HuH-7 (cell line): ENCODE measurements at places on chromosomes 16 and 17.

DNA sequence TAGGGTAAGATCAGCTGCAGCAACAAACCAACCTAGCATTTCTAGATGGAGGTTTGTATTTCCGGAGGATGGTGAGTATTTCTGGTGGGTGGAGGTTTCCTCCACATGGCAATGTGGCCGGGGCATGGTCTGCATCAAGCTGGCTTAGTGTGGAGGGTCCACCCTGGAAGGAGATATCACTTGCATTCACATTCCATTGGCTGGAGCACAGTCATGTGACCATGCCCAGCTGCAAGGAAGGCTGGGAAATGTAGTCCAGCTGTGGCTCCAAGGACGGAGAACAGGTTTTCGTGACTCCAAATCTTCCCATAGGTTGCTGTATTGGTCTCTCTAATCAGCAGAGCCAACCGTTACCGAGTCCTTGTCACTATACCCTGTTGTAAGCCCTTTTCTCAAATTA, 68.7 kb downstream of the RAI1 start:
- peak; percentile 82 for DNase-seq

GRCh38 chr16:82634955-82635610, 8.3 kb downstream of the CDH13 start:
- no peak for DNase-seq

GRCh38 chr17:58083491-58084316, 485 bp downstream of the DYNLL2 start:
- peak; percentile 42 for DNase-seq

GRCh38 chr17:76232342-76232741, 8.0 kb downstream of the RNF157 start:
- no peak for DNase-seq

GRCh38 chr17:49930880-49931279, 38.1 kb upstream of the DLX4 start:
- no peak for DNase-seq

- DNase-seq = no peak
Measured at GRCh38 chr16:84234321-84235241, 5.2 kb downstream of the KCNG4 start.

DNA sequence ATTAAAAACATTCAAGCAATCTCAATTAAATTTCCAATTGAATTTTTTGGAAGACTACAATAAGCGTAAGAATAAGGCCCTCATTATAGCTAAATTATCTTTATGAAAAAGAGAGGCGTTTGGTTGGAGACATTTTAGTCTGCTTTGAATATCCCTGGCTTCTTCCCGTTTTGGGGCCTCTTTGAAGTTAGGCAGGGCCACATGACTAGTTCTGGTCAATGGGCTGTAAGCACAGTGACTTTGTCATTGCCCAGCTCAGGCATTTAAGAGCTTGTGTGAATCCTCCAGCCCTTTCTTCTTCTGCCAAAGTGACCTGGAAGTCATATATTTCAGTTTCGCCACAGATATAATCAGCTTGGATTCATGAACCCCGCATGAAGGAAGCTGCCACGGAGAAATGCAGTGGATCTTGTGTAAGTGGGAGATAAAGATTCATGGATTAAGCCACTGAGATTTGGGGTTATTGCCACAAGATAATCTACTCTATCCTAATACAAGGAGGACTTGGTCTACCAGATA, 21.7 kb upstream of the UBTF start:
- DNase-seq = no peak

GRCh38 chr17:79019632-79020584, 4.1 kb upstream of the C1QTNF1 start:
- no peak for DNase-seq

DNA sequence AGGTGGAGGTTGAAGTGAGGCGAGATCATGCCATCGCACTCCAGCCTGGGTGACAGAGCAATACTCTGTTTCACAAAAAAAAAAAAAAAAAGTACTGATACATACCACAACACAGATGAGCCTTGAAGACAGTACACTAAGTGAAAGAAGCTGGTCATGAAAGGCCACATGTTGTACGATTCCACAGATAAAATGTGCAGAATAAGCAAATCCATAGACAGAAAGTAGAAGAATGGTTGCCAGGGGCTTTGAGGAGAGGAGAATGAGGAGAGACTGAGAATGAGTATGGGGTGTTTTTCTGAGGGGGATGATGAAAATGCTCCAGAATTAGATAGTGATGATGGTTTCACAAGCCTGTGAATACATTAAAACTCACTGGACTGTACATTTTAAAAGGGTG, 155.6 kb upstream of the PSMD7 start:
- DNase-seq = no peak

DNA sequence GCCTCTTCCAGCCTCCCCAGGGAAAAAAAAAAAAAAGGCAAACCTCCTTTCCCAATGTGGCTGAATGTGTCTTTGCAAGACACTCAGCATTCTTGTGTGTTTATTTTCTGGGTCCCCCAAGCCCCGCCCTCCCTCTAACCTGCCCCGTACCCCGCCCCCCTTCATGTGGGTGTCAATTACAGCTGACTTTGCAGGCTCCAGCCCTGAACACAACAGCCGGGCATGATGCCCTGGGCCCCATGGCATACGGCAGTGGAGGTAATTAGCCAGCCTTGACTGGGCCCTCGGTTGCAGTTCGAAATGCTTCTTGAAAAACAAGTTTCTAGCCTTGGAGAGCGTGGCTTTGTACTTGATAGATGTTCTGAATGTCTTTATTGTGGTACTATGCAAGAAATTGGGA, 354.7 kb upstream of the RBFOX1 start:
- DNase-seq = no peak

- DNase-seq = no peak
Measured at GRCh38 chr16:27995378-27995777, 68.1 kb downstream of the GSG1L start.

GRCh38 chr16:2242598-2242997, 6.4 kb downstream of the DNASE1L2 start:
- DNase-seq = no peak

- DNase-seq = no peak
Measured at GRCh38 chr17:80956321-80957190, 35.1 kb upstream of the CHMP6 start.

- no peak for DNase-seq
Measured at GRCh38 chr17:39791111-39791992, 53.6 kb downstream of the GRB7 start.

DNA sequence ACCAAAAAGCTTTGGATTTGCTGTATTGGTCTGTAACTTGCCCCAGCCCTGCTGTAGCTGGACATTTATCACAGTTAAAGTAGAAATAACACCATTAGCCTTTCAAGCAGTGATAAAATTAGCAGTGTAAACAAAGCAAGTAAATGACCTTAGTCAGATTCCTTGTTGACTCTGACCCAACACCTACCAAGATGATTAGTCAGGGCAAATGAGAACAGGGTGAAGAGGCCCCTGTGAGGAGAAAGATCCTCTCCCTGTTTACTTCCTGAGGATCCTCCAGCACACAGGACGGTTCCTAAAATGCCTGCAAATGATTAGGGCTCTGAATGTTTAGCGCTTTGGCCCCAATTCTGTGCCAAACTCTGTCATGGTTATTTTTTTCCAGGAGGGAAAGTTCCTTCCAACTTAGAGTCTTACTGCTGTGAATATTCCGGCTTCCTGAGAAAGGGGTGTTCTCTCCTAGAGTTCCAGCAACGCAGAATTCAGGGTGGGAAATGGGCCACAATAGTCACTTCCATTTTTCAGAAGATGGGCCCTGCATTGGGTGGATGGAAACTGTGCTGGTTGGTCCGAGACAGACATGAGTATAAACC, 259.0 kb upstream of the MYOCD start:
- DNase-seq = no peak

DNA sequence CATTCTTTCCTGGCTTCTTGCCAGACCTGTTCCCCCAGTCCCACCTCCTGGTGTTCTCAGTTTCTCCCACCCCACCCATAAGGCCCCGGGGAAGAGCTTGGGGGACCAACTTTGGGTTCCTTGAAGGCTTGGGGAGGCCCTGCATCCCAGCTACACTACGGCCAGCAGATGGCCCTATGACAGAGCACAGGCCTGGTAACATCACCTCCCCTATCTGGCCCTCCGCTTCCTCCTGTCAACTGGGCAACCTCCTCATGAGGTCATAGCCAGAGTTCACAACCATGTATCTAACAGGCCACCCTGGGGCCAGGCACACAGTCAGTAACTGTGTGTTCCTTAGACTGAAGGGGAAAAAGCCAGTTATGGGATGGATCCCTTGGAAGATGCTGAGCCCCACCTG, 31.4 kb downstream of the MYO15A start:
- DNase-seq = peak; percentile 39

DNA sequence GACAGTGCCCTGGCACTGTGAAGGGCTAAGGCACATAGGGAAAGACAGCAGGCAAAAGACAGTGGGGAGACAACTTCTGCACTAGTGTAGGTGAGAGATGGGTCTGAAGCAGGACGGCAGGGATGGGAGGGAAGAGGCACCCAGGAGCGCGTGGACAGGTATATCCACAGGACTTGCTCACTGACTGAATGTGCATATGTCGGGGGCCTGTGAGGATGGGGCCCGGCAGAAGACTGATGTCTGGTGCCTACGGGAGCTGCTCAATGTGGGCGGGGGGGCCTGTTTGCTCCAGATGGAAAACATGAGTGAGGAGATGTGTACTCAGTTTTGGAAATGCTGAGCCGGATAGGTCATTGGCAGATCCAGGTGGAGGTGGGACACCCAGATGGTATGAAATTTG, 47.3 kb upstream of the PMFBP1 start:
- DNase-seq = no peak

- no peak for DNase-seq
Measured at GRCh38 chr17:49646391-49647255, 31.3 kb downstream of the SPOP start.

DNA sequence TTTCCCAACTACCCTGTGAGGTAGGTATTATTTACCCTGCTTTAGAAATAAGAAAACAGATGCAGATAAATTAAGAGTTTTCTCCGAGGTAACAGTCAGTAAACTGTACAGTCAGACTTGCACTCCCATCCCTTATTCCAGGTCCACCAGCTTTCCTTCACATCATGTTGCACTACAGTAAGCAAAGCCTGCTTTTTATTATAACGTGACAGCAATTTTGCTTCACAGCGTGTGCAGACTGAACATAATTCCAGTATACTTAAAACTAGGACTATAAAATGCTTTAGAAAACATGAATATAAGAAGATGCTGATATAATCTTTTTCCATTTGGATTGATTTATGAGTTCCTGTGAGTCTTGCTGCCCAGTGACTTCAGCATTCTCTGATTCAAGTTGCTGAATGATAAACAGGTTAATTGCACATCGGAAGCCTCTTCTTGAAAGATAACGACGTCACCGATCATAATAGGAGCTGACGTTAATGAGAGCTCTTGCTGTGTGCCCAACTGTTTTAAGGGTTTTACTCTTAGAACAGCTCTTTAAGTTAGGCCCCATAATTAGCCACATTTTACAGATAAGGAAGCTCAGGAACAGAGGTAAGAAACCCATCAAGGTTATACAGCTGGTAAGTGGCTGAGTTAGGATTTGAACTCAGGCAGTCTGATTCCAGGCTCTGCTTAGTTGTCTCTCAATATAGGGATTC, 1.4 kb downstream of the LIG3 start:
- no peak for DNase-seq

GRCh38 chr16:50924759-50925545, 183.1 kb downstream of the CYLD start:
- DNase-seq = no peak

- peak; percentile 89 for DNase-seq
Measured at GRCh38 chr17:77312786-77313599, 172.2 kb downstream of the SEC14L1 start.

DNA sequence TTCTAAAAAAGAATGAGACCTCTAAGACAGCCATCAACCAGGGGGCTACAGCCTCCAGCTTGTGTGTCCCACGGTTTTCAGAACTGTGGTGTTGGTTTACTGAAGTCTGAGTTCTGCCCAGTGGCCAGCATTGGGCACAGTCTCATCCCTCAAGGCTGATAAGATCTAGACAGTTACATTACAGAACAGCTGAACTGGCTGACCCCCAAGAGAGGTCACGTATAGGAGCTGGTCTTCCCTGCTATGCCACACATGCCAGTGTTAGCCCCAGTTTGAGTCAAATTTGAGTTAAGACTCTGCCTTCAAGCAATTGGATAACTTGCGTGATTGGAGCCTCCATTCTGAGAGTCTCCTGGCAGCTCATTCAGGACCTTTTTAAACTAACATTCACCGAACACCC, 14.8 kb upstream of the NUP93 start:
- no peak for DNase-seq

DNA sequence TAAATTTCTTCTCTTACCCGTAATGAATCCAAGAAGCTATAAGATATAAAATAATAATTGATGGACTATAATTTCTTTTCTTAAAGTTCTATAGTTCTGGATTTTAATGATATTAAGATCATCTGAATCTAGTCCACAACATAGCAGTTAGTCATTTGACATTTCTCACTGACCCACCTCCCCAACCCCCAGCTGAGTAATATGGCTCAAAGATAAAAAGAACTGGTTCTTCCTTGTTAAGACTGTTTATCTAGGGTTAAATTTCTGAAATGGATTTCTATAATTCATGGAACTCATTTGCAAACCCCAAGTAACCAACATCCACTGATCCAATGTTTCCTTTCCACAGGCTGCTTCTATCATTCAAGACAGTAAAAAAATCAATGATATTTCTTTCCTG, 133.9 kb upstream of the SOX9 start:
- no peak for DNase-seq

GRCh38 chr16:21157632-21158031, 842 bp upstream of the LDAF1 start:
- no peak for DNase-seq

GRCh38 chr17:54007855-54008254, 185.1 kb downstream of the KIF2B start:
- DNase-seq = no peak

- DNase-seq = no peak
Measured at GRCh38 chr17:76561799-76562268, 22.0 kb downstream of the PRCD start.

DNA sequence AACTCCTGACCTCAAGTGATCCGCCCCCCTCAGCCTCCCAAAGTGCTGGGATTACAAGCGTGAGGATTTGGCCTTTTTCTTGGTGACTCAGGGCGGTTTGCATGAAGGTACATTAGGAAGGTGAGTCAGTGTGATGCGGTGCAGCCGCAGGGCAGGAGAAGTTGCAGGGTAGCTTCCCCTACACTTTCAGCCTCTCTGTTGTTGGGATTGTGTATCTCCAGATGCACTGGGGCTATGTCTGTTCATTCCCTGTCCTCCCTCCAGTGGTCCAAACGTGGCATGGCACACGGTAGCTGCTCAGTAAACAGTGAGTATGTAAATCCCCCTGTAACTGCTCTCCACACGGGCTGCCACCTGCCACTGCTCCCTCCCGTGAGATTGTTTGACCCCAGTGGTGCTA, 109.1 kb upstream of the CDC42EP4 start:
- DNase-seq = peak; percentile 66
